ENCODE measurements at places on chromosomes 6 and 20.

DNA sequence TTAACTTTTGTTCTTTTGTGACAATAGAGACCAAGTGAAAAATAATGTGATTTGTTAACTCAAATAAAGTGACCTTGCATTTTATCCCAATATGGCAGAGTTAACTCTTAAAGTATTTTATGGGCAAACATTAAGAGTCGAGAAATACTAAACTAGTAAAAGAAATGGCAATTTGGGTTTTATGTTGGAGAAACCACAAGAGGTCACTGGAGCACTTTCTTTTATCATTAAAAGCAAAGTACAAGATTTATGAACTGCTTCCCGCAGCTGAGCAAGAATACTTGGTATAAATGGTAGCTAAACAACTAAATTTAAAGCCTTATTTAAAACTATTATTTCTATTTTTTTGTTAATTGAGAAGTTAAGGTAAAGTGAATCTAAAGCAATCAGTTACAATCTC lies 33.5 kb upstream of the MCM9 start:
- no peak for DNase-seq

DNA sequence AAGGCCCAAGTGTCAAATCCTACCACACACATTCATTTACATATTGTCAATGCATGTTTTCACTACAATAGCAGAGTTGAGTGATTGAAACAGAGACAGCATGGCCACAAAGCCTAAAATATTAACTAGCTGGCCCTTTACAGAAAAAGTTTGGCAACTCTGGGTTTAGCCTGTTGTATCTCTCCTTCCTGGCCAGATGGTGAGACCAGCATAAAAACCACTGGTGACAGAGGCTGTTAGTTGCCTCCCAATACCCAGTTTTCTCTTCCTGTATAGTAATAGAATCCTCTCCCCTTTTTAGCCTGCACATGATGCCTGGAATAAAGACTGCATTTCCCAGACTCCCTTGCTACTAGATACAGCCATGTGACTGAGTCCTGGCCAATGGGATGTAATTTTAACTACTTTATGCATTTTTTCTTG lies 100.0 kb upstream of the TAB2 start:
- no peak for DNase-seq

- no peak for DNase-seq
These were observed 398.4 kb downstream of the TBC1D32 start for GRCh38 chr6:120935908-120936307.

DNA sequence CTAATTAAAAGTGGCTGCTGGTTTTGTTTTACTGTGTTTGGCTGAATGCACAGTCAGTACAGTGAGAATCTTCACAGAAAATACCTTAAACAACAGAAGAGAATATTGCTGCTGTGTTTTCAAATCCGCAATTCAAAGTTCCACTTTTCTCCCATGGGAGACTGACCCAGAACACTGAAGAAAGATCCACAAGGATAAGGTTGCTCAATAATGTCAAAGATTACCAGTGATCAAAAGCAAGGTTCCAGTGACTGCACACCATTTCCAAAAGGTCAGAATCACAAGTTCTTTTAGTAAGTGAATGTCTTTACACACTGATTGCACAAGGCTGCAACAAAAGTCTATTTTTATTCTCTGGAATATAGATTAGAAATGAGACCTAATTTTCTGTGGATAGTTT lies 82.3 kb downstream of the EPHA7 start:
- no peak for DNase-seq

GRCh38 chr20:50136822-50137599 lies 16.5 kb downstream of the PEDS1 start:
- DNase-seq: no peak

GRCh38 chr20:6851136-6851535 lies 83.7 kb downstream of the BMP2 start:
- no peak for DNase-seq

DNA sequence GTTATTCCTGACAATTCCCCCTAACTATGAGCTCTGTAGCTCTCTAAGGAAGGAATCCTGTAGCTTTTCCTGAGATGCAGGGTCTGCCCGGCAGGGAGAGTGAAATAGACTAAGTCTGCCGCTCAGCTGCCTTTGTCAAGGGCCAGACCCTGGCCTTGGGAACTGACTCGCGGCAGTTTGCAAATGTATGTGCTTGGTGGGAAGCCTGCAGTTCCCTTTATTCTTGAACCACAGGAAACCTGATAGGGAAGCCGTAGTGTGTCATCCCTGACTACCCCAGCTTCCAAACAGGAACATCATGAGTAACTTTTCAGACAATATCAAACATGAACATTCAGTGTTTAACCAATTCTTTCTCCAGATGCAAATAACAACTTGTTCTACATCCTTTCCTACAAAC lies 78.7 kb upstream of the IFNGR1 start:
- DNase-seq: no peak

DNA sequence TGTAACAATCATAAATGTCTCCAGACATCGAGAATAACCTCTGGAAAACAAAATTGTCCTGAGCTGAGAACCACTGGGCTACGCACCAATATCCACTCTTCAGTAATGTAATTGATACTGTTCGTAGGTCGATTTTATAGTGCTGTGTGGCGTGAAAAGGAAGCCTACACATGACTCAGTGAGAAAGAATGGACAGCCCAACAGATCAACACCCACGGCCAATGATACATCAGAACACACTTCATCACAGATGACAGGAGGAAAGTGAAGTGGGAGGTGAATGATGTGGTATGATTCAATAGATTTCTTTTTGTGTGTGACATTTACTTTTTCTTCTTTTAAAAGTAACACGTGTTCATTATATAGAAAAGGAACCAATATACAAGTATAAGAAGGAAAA lies 93.5 kb downstream of the RPS12 start:
- peak; percentile 62 for DNase-seq

DNA sequence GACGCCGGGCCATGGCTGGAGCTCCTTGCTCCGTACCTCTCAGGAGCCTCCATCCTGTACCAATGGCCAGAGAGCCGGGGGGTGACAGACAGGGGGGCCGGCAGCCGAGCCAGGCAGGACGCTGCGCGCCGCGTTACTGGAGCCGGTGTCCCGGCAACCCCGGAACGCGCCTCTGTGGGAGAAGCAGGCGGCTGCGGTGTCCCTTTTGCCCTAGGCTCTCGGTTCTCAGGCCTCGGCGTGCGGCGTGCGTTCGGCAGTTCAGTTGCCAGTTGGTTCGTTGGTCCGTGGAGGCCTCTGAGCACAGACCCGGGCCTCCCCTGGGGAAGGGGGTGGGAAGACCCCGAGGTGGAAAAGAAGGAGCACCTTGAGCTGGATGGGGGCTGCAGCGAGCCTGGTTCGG lies at the start of gene SPATS1:
Gene SPATS1 (plus strand): TSS at position 162 of the 400 bp plus-strand sequence. CDS start 446 bp downstream, outside the sequence.
- DNase-seq: no peak

DNA sequence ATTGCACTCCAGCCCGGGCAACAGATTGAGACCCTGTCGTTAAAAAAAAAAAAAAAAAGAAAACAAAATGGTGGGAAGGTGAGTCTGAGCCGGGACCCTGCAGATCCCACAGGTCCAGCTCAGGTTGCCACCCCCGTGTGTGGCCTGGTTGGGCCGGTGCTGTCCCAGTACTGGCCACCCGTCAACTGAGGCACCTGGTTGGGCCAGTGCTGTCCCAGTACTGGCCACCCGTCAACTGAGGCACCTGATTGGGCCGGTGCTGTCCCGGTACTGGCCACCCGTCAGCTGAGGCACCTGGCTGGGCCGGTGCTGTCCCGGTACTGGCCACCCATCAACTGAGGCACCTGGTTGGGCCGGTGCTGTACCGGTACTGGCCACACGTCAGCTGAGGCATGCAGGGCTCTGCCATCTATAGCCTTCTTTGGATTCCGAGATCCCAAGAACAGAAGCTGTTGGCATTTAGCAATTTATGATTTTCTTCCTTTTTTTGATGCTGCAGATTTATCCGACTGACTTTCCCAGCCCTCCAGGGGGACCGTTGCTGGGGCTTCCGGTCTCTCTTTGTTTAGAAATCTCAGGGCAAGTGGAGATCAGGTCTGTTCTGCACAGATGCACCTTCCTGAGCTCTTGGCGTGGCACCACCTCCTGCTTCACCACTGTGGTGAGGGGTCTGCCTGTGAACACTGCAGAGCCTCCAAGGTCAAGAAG lies 113.8 kb downstream of the SYCP2 start:
- DNase-seq: no peak

DNA sequence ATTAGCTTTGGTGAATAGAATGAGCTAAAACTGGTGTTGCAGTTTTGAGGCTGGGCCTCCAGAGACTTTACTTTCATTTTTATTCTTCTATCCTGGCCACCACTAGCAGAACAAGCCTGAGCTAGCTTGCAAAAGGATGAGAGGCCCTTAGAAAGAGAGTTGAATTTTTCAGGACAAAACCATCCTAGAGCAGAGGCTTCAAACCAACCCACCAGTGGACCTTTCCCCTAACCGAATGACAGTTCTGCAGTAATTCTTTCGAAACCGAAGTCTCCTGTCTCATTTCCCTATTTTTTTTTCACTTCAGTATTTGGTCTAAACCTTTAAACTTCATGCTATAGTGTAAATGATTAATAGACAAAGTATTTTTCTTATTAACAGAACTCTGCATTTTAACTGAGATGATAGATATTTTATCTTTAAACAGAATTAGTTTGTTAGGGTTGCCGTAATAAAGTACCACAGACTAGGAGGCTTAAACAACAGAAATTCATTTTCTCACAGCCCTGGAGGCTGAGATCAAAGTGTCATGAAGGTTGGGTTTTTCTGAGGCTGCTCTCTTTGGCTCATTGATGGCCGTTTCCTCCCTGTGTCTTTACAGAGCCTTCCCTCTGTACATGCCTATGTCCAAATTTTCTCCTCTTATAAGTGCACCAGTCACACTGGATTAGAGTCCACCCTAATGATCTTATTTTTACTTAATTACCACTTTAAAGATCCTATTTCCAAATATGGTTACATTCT lies 80.6 kb upstream of the PAK5 start:
- DNase-seq: no peak

GRCh38 chr6:106752641-106753040 lies 123.3 kb downstream of the QRSL1 start:
- no peak for DNase-seq

GRCh38 chr6:17417817-17418216 lies 24.4 kb downstream of the CAP2 start:
- DNase-seq: peak; percentile 93

- peak; percentile 74 for DNase-seq
These were observed 105.4 kb downstream of the TSHZ2 start for GRCh38 chr20:53077373-53078205.

DNA sequence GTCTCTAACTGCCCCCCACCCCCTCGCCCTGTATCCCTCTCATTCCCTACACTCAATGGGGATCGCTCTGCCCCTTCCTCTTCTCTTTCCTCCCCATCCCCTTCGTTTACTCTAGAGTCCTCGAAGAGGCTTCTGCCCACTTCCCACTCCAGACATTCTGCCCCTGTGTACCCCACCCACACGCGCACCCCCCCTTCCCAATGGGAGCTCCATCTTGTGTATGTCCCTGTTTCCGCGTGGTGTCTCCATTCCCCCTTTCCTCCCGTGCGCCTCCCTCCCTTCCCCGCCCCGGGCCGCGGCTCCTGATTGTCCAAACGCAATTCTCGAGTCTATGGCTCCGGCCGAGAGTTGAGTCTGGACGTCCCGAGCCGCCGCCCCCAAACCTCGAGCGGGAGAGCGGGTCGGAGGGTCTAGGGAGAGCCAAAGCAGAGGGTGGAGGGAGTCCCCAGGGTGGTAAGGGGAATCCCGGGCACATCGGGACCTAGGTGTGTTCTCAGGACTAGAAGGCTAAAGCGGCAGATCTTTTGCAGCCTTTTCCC lies 679 bp upstream of the RING1 start:
- DNase-seq: no peak

DNA sequence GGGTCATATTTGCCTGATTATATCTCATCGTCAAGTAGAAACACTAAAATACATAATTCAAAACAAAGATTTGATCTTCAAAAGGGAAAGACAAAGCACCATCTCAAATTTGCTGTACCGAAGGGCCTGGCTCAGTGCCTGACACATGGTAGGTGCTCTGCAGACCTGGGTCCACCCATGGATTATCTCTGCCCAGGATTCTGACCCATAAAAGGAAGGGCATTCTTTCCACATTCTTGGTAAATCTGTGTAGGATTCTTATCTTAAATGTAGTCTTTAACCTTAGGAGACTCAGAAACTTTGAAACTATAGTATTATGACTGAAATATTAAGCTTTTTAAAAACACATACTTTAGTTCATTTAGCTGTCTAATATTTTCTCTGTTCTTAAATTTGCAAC lies 274.1 kb upstream of the FLRT3 start:
- no peak for DNase-seq

GRCh38 chr6:18350271-18350670 lies 36.9 kb upstream of the RNF144B start:
- DNase-seq: no peak

DNA sequence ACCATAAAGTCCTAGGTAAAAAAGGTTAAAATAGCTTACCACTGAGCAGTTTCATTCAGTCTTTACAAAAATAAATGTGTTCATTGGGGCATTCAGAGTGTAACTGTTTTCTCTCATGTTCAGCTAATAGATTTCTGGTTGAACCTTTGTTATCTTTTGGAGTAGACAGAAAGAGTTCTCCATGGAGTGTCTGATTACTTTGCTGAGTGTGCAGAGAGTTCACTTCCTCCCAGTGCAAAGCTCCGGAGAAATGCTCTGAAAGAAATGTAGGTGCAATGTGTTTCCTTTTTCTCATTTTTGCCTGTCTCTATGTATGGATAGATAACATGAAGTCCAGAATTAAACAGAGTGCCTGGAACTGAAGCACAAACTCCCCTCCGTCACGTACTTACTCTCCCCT lies 52.6 kb downstream of the JAG1 start:
- no peak for DNase-seq

DNA sequence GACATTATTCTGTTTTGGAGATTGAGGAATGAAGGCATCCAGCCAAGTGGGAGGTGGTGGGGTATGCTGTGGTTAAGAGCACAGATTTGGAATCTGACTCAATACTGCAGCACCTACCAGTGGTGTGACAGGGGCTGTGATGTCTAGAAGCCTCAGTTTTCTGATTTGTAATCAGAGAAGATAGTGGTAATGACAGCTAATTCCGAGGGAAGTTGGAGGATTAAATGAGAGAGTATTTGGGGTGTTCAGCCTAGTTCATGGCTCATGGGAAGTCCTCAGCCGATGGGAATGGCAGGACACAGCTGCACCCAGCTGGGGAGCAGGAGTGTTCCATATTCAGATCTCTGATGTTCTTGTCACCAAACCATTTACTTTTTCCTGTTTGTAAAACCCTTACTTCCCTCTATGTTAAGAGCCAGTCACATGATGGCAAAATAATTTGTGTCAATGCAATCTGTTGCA lies 9.3 kb downstream of the SLC9A8 start:
- peak; percentile 45 for DNase-seq

DNA sequence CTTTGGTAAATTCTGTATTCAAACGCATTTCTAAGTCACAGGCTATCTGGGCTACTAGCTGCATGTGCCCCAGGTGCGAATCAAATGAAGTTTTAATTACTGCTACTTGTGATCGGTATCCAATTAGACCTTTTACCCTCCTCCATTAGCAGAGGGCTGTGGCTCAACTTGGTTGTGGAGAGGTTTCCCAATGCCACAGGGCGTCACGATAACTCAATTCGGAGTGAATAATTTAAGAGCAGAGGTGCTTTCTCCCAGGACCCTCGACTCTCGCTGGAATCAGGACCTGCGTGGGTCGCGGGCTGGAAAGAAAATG lies 640 bp downstream of the SAYSD1 start:
- no peak for DNase-seq

Measured in fibroblast of skin of left biceps (primary cell).